CD4-positive, alpha-beta memory T cell (primary cell): ENCODE measurements at places on chromosomes 16 and 17.
A peak's percentile ranks its signal among the peaks of the same experiment; 100 is the strongest.

GRCh38 chr16:424033-424622, 1.3 kb upstream of the RAB11FIP3 start:
- DNase-seq: no peak

GRCh38 chr16:11485676-11486075, 101.0 kb downstream of the LITAF start:
- no peak for DNase-seq

- no peak for DNase-seq
Measured at GRCh38 chr17:72987166-72987565, 105.3 kb downstream of the SLC39A11 start.

DNA sequence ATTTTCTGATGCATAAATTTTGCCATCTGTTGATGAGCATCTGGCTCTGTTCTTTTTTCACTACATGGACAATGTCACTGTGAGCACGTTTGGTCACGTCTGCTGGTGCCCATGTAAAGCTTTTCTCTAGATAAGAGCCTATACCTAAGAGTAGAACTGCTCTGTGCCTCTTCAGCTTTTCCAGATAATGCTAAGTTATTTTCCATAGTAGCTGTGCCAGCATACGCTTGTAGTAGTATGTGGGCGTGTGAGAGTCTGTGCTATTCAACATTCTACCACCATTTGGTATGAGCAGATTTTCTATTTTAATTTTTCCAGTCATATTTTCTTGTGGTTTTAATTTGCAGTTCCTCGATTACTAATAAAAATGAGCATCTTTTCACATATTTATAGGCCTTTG, 33.2 kb downstream of the VPS35L start:
- DNase-seq: no peak

DNA sequence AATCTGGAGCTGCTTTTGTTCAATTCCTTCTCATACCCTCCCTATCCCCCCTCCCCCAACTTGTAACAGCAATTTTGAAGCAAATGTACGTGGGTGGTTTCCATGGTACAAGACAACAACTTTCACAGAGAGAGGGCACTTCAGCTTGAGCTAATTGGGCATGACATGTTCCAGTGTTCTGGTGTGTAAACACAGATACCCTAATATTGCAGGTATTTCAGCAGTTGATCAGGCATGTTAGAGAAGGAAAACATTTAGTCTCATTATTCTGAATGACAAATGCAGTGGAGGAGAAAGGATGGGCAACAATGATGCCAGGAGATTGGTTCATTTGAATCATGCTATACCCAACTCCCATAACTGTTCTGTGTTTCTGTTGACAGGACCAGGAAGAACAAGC, 137.5 kb downstream of the TRIM37 start:
- no peak for DNase-seq

DNA sequence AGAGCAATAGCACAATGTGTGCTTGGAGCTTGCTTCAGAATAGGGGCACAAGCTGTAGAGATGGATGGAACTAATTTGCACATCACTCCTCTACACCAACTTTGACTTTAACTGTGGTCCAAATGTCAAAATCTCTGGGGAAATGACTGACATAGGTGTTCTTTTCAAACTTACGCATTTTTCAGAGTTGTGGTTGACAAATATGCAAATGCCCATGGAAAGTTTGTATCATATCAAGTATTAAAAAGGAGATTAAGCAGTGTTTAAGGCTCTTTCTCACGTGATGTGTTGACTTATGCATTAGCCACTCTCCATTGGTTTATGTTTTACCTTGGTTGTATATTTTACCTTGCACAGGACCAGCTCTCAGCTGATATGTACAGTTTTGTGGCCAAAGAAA, 77.1 kb downstream of the ELAC2 start:
- no peak for DNase-seq

DNA sequence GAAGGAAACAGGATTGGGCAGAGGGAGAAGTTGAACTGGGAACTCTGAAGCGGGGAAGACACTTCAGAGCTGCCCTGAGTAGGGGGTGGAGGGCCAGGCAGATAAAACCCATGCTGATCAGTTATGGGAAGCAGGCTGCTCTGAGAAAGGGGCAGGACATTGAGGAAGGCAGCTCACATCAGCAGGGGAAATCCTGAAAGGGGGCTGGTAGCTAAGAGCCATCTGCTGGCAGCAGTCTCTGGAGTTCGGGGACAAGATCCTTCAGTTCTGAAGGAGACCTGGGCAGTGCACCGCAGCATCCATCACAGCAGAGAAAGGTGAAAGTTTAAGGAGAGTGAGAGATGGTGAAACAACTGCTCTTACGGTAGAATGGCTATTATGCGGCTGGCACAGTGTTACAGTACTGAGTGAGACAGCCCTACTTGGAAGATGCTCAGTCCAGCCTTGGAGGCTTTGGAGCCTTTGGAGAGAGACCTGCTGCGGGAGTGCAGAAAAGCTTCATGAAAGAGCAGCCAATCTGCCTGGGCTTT, 5.4 kb upstream of the KIF18B start:
- no peak for DNase-seq

GRCh38 chr16:89729863-89730593, 8.7 kb downstream of the ZNF276 start:
- DNase-seq: no peak

DNA sequence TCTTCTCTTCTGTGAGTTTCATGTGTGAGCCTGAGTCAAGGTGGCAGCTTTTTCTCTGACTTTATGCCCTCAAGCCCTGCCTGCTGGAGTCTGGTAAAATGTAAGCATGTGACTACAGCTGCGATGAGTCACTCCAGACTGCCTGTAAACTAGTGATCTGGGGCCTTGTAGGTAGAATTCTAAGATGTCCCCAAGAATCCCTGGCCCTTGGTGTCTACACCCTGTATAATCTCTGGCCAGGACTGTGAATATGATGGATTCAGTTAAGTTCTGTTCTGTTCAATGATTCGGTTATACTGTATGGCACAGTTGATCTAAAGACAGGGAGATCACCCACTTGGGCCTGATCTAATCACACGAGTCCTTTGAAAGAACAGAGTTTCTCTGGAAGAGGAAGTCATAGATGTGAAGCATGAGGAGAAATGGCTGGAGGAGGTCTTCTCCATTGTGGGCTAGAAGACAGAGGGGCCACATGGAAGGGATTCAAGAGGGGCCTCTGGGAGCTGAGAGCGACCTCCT, 29.8 kb downstream of the PRSS54 start:
- DNase-seq: no peak

- DNase-seq: peak; percentile 81
Measured at GRCh38 chr17:65537845-65538674, 23.4 kb downstream of the AXIN2 start.

- no peak for DNase-seq
Measured at GRCh38 chr17:61249649-61250299, 149.9 kb upstream of the TBX2 start.

DNA sequence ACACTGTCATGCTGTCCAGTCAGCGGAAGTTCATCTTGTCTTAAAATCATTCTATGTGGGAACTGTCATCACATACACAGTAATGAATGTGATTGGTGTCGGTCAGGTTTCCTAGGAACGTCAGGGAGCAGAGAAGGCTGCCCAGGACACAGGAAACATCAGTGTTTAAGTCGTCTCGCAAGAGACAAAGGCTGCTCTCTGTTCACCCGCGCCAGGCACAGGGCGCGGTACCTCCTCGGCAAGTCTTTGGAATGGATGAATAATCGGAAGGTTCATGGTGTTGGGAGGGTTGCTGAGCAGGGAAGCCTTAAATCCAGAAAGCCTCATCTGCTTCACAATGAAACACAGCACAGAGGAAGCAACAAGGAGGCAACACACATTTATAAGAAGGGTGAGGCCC, 148.2 kb downstream of the CPPED1 start:
- no peak for DNase-seq

DNA sequence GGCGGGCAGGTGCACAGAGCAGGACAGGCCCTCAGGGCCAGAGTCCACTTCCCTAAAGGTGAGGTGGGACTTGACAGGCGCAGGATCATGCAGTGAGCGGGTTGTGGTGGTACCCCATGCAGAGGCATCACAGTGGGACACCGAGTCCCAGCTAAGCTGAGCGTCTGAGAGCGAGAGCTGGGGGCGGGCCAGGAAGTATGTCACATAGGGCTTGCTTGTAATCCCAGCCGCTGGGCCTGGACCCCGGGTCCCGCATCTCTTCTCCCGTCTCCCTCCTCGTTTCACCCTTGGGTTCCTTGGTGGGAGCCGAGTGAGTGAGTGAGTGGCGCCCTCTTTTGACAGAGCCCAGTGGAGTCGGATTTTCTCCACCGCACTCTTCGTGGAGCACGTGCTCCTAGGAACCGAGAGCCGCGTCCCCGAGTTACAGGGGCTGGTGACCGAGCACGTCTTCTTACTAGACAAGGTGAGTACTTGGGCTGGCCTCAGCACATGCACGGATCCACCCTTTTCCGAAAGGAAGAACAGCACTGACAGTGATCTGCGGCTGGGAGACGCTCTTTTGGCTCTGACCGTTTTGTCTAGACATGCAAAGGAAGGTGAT, 50.8 kb upstream of the ENDOV start:
- no peak for DNase-seq

- DNase-seq: no peak
Measured at GRCh38 chr17:45333702-45334092, 16.9 kb upstream of the MAP3K14 start.

GRCh38 chr17:81688616-81689015, 4.8 kb downstream of the HGS start:
- no peak for DNase-seq

DNA sequence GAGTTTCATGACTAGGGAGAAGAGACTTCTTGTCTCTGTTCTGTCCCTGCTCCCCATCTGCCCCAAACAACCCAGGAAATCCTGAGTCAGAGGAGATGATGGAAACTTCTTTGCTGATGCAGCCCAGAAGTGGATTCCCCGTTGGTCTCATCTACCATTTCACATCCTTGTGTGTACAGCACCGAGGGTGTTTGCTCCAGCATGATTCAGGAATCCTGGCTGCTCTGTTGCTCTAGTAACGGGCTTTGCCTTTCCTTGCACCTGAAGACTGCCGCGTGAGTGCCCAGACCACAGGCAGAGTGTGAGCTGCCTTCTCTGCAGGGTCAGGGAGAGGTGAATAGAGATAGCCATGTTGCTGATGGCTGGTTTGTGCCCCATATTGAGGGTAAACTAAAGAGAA, 408.4 kb downstream of the CPPED1 start:
- DNase-seq: no peak

- DNase-seq: peak; percentile 52
Measured at GRCh38 chr16:84597931-84598351, 19.9 kb downstream of the COTL1 start.
